Renal cortex interstitium (tissue), 15 donors: ENCODE measurements at places on chromosomes 6 and 20.

GRCh38 chr20:63890201-63890576, 4.7 kb upstream of the DNAJC5 start:
- DNase-seq, result no peak

GRCh38 chr20:54869765-54870164, 394.4 kb downstream of the DOK5 start:
- no peak for DNase-seq

- DNase-seq, result no peak
Measured at GRCh38 chr6:2962636-2963035, 8.7 kb downstream of the SERPINB6 start.

- no peak for DNase-seq
Measured at GRCh38 chr20:59376109-59376841, 75.9 kb downstream of the EDN3 start.

DNA sequence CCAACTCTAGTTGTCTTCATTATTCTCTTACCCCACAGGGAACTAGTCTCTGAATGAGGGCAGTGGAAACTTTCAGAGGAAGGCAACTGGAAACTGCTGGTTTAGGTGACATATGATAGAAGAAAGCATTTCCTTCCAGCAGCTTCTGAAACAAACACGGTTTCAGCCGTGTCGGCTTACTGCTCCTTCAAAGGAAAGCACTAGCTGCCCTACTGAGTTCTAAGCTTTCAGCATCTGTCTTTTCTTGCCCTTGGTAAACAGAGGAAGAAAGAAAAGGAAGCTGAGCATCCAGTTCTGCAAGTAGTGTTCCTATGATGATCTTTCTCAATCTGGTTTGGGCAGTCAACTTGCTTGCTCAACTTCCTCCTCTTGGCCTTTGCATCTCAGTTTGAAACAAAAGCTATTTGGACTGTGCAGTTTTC, 117.5 kb upstream of the CEP85L start:
- no peak for DNase-seq

- peak; percentile 28 for DNase-seq
Measured at GRCh38 chr6:53728570-53729194, 63.1 kb upstream of the KLHL31 start.

DNA sequence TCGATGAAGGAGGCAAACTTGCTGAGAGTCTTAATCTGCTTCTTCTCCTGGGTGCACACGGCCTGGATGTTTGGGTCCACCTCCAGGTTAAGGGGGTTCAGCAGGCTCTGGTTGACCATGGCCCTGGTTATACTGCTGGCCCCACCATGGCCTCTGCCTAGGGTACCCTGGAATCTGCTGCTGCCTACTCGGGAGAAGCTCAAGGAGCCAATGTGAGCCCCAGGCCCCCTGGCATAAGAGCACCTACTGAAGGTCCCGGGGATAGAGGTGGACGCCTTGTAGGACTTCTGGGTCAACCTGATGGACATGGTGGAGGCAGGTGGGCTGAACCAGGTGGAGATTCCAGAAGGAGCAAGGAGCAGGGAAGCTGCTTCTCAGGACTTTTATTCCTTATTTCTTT, 17.9 kb upstream of the FKBP1C start:
- no peak for DNase-seq

DNA sequence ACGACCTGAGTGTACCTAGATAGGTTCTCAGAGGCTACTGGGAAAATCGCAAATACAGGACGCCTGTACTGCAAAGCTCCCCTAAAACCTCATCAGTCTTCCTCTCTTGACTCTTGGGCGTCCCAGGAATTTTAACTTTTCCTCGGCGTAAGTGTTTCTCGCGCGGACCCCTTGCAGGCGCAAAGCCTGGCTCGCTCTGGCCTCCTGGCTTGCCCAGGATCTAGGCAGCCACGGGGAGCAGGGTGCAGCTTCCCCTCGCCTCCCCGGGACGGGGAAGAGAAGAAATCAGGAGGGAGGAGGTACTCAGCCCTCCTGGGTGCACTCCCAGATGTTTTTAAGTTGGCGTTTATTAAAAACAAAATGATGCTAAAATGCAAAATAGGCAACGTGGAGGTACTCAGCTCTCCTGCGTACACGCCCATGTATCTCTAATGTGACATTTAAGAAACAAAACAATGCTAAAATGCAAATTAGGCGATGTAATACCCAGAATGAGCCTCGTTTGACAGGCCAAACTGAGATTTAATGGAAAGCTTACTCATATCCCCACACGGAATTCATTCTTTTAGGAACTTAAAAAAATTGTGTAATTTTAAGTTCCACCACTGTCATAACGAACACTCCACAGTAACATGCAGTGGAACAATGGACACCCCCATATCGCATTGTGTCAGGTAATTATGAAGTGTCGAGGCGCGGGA, 1.6 kb upstream of the SOBP start:
- no peak for DNase-seq

DNA sequence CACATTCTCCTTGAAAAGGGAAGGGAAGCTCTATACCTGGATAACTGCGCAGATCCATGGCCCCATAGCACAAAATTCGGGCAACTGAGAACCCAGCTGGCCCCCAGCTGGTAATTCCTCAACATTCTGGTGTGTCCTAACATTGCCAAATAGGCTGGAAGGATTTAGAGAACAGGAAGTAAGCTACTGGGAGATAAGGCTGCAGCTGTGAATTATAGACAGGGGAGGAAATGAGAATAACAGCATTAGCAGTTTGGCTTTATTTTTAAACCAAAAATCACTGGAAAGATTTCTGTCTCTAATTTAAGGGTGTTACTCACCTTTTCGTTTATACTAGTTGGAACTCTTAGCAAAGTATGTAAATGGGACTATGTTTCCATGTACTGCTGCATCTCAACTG, 97.2 kb downstream of the TULP4 start:
- DNase-seq, result no peak

DNA sequence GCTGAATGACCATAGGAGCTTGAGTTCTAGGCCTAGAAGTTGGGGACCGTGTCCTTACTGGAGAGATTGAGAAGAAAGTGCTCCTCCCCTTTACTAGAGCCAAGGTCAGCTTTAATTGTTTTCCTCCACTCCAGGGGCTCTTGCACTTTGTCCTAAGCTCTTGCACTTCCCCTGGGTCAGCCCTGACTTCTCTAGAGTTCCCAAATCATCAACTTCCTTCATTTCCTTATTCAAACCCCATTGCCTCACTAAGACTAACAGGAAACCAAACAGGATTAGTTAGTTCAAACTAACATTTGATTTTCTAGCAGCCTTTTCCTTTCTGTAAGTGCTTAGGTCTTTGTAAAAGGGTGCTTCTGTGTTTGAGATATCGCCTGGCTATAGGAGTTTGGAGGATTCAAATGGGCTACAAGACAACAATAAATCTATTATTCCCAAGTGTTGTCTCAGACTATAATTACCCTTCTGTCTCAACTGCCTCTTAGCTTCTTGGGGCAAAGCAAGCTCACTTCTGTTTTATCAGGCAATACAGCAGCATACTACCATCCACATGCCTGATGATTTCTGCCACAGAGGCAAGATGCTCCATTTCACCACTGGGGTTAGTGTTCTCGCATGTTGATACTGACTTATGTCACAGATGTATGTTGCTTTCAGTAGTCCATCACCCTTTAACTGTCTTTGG, 12.8 kb upstream of the DTNBP1 start:
- no peak for DNase-seq

GRCh38 chr20:56428410-56428809, 16.4 kb downstream of the CASS4 start:
- DNase-seq, result no peak

- DNase-seq, result no peak
Measured at GRCh38 chr6:114051031-114051430, 80.1 kb upstream of the HDAC2 start.

GRCh38 chr6:38207375-38207774, 387.8 kb downstream of the ZFAND3 start:
- DNase-seq, result no peak

GRCh38 chr6:166245148-166245547, 63.0 kb downstream of the PRR18 start:
- DNase-seq, result no peak

DNA sequence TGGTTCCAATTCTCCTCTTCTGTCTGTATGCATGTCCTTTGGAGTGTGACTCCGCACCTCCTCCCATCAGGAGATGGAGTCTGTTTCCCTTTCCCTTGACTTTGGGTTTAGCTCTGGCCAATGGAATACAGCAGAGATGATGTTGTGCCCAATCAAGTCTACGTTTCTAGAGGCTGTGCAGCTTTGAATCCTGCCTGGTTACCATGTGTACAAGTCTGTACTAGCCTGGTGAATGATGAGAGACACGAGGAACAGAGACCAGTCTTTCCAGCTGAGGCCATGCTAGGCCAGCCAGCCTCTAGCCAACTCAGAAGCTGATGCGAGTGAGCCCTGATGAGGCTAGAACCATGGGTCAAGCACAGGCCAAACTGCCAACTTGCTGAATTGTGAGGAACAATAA, 83.2 kb downstream of the LAMP5 start:
- DNase-seq, result no peak

DNA sequence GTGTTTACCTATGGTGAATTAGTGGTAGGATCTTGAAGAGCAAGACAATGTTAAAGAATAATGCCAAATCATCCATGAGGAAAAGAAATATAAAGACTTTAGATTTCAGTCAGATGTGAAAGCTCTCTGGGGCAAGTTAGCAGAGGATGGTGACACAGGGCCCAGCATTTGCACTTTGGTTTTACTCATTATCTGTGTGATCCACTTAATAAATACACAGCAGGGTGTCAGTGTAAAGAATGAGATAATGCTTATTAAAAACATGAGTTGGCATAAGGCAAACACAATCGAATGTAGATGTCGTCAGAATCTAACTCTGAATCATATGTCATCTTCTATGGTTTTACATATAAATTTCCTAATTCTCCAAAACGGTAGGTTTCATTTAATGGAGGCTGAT, 130.4 kb upstream of the PREP start:
- DNase-seq, result no peak

DNA sequence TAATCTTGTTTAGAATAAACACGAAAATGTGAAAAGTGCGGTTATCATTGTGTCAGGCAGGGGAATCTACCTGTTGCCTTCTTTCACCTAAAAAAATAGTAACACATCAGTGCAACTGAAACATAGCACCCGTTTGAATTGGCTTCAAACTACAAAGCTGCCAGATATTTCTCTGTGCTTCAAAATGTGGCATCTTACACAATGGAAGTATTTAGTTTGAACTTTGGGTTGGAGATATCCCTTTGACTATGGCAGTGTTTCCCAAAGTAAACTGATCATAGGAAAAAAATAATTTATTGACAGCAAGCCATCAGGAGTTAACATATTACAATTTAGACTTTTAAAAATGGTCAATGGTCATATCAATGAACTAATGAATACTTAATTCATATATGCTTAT, 3.6 kb downstream of the PPP1R3G start:
- no peak for DNase-seq

DNA sequence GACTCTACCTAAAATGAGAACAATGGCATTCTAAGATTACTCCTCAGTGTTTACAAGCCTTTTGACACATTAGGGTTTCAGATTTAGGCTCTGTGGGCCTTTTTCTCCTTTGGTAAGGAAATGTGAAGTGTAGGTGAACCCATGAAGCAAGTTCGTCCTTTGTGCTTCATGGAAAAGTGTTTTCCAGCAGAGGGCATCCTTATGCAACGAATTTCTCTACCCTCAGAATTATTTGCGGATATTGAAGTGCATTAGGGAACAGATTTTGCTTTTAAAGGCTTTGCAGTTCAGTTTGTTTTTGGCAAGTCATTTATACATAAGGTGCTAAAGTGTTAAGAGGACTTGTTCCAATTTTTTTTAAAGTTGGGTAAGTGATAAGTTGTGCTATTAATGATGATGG, 55.7 kb upstream of the FERMT1 start:
- DNase-seq, result no peak

DNA sequence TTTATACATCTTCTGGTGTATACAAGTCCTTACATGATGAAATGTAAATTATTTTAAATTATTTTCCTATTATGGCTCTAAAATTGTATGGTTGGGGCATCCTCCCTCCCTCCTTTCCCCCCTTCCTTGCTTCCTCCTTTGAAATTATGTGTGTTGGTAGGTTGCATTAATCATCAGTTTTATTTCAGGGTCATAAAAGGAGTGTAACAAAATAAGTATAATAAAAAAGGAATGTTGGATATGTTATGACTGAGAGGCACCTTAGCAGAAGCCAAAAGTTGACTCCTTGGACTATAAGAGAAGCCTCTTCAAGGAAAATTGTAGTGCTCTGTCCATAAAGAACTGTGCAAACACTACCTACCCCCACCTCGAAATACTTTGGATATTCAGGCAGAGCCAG, 46.6 kb upstream of the PTPRK start:
- no peak for DNase-seq

DNA sequence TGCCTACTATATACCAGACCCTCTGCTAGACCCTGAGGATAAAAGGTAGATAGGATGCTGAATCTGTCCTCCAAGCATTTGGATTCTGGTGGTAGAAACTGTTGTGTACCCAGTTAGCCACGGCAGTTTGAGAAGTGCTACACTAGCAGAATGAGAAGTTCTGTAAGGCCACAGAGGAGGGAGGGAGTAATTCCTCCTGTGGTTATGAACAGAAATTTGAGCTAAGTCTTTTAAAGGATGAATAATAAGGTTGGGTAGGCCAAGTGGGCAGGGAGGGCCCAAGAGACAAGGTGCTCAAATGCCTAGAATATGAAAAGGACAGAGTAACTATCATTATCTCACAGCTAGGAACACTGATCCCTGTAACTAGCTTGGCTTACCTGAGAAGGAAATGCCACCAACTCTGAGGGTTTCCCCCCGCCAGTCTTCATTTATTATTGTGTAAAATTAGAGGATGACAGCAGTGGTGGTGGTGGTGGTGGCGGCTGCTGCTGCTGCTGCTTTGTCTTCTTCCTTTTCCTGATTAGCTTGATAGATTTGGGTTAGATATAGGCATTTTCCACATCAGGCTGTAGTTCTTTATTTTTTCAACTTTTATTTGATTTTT, 243.3 kb downstream of the PRL start:
- DNase-seq, result no peak

GRCh38 chr6:34484899-34485298, 19.0 kb downstream of the PACSIN1 start:
- no peak for DNase-seq

- DNase-seq, result no peak
Measured at GRCh38 chr6:116175344-116175743, 49.4 kb upstream of the COL10A1 start.

- DNase-seq, result peak; percentile 81
Measured at GRCh38 chr6:28104392-28105244, 19.8 kb upstream of the ZSCAN16 start.

DNA sequence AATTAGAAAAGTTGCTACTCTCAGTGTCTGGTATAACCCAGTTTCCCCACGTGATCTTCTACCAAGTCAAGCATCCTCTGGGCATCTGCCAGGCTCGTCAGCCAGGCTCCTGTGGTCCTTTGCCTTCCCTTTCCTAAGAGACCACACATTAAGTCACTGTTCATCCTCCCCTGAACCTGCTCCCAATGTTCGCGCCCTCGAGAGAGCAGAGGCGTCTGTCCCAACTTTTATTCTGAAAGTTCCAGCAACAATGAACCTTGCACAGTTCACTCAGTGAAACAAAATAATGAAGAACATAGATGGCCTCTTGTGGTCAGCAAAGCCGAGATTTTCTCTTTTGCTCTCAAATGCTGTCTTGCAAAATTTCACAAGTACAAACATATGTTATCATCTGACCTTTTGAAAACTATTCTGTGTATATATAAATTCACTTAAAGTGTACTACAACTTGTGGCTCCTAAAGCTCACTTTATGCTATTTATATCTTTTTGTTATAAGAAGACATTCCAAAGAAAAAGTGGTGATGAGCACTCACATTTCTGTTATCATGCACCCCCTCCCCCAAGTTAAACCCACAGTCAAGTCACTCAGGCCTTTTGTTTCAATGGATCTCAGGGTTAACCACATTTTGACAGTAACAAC, 39.2 kb upstream of the NHSL1 start:
- no peak for DNase-seq

- no peak for DNase-seq
Measured at GRCh38 chr6:112027942-112028674, 25.8 kb upstream of the CCN6 start.
